Fibroblast of the aortic adventitia (primary cell): ENCODE measurements at places on chromosomes 12 and 14.

DNA sequence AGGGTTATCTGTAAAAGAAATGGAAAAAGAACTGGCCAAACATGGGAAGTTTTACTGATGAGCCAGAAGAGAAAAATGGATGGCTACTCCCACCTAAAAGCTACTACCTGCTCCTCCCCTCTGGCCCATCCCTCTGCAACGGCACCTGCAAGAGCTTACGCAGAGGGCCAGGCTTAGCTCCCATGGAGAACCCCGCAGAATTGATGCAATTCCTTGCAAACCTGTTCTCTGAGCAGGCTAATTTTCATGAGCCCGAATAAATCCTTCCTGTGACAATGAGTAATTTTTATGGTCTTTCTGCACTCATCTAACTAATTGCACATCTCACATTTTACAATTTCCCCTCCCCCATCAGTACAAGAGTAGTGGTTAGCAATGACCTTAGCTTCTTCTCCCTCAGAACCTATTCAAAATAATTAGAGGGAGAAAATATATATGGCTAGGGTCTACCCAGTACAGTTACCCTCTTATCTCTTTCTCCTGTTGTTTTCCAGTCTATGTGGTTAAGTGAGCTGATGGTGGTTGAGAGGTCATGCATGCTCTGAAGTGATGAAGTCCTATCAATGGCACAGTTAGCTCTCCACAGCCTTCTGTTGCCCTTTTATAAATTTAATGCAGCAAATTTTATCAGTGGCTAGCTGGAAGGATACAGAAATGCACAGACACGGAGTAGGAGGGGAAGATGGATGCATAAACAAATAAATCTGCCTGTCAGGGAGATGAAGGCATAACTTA, 67.7 kb upstream of the NTF3 start:
- DNase-seq: no peak

- DNase-seq: no peak
These were observed 49.8 kb downstream of the EID3 start for GRCh38 chr12:104353012-104353981.

DNA sequence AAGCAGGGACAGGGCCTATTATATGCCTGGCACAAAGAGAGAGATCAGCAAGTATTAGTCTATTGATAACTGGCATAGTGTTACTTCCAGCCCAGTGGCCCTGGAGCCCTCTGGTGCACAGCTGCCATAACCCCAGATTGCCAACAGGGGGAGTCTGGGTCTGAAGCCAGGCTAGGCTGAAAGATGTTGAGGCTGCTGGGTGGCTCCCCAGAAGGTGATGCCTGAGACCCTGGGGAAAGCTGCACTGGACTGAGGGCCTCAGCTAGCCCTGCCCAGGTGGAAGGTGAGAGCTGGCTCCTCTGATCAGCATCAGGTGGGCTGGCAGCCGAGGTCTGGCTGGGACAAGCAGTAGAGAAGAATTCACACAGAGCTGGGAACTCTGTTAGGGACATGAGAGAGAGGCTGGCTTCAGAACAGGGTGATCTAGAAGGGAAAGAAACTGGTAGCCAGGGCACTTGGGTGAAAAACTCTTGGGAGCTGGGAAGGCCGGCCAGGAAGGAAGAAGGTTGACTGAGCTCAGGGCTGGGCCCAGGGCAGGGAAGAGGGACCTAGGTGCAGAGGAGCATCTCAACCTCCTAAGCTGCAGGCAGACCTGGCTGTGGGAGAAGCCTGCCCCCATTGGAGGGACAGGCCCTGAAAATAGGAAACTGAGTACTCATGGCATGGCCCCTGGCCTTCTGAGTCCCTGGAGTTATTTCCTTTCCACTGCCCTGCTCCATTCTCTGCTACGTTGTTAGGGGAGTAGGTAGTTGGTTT, 3.9 kb downstream of the GZMH start:
- DNase-seq: no peak

DNA sequence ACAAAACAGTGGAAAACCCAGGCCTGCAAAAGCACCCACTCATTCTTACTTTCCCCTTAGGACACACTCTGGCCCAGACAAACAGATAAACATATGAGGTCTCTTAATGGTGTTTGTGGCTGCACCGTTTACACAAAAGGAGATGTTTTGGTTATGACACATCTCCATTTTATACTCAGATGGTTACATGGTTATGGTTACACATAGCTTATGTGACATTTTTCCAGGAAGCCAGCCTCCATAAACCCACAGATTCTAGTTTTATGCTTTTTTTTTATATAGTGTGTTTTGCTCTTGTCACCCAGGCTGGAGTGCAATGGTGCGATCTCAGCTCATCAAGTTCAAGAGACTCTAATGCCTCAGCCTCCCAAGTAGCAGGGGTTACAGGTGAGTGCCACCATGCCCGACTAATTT, 3.5 kb upstream of the KLRD1 start:
- DNase-seq: peak; percentile 3

DNA sequence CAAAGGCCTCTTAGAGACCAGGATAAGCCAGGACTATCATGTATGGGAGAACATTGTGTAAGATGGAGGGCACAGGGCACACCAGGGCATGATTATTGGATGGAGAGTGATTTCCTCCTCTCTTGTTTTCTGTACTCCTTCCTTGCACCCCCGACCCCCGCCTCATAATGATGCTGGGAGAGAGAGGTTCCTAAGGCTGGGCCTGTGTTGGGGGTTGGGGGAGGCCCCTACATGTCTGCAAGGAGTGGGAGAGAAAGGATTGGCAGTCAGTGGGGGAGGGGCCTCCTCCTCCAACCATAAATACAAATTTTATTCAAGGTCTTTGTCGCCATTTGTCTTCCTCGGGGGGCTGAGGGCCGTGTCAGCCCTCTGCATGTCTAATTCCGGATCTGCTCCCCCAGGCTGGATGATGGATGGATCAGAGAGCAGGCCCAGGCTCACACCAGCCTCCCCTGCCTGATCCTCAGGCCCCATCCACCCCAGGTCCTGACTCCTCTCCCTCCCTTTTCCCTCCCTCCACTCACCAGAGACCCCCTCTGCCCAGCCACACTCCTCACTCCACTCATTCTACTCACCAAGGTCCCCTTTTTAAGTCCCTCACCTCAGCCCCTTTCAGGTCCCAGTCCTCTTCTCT, 2.0 kb upstream of the C1QL4 start:
- DNase-seq: no peak

GRCh38 chr12:127162307-127162706, 1104.7 kb upstream of the TMEM132C start:
- DNase-seq: no peak

DNA sequence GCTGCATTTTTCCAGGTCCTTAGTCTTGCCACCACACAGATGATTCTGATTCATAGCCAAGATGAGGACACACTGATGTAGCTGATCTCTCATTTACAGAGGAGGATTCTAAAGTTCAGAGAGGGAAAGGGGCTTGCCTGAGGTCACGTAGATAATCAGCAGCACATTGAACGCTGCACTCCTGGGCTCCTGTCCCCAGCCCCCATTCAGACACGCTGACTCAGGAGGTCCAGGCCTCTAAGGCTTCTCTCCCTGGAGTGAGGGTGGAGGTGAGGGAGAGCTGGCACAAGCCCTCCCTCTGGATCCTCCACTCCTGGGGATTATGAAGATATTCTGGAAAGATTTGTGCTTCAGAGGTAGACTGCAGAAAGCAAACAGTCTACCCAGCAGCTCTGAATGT, 10.3 kb downstream of the NFATC4 start:
- no peak for DNase-seq

- DNase-seq: no peak
These were observed 560.5 kb downstream of the BCL11B start for GRCh38 chr14:98711453-98711852.

DNA sequence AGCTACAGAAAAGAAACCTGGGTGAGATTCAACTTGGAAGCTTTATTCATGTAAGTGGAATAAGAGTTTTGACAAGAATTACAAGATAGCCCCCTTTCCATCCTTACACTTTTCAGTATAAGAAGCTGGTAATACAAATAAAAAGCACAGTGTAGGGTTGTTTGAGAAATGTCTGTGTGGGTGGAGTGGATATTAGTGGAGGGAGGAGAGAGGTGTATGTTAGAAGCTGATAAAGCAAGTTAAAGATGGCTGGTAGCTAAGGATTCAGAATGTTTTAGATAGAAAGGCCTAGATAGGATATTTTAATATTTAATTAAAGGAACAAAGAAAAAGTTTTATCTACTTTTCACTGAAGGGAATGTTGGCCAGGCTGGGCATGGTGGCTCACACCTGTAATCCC, 12.5 kb downstream of the CFAP54 start:
- no peak for DNase-seq

GRCh38 chr14:28783664-28784063, 17.1 kb downstream of the FOXG1 start:
- DNase-seq: no peak

DNA sequence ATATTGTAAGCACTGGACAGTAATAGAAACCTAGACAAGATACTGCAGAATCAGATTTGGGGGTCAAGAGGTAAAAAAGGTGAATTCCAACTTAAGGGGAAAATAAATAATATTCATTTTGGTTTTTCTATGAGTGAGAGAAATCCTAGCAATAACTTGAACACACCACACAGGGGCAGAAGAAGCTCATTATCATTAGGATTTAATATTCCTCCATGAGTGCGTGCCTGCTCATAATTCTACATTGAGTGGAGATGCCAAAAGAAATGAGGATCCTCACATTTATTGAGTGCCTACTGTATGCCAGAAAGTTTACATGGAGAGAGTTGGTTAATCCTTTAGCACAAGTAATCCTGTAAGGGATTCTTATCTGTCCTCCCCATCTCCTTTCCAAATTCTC, 40.5 kb upstream of the C14orf132 start:
- DNase-seq: peak; percentile 71

DNA sequence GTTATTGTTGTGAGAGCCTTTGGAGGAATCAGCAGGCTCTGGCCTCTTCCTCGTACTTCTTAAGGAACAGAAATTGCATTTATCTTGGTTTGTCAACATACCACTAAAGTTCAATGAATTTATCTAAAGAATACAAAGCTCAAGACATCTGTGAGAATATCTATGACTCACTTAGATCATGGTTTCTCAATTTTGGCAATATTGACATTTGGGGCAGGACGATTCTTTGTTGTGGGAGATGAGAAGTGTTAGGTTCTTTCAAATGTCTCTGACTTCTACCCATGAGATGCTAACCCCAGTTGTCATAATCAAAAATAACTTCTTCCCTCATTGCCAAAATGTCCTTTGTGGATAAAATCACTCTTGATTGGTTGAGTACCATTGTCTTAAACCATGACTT, 1190.3 kb downstream of the GALC start:
- DNase-seq: peak; percentile 59

- no peak for DNase-seq
These were observed 188.9 kb upstream of the BTG1 start for GRCh38 chr12:92334552-92334951.

DNA sequence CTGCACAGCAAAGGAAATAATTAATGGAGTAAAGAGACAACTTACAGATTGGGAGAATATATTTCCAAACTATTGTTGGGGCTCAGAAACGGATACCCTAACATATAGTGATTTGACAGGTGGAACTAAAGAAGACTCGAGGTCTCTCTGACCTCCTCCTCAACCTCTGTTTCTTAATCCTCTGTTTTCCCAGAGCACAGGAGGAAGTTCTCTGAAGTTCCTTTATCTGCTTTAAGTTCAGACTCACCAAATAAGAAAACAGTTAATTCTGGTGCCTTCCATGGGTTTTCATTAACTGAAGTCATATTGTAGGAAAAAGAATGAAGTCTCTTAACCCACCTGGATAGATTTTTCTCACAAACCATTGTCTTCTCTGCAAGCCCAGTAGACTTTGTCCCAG, 29.2 kb downstream of the CLEC2D start:
- no peak for DNase-seq

DNA sequence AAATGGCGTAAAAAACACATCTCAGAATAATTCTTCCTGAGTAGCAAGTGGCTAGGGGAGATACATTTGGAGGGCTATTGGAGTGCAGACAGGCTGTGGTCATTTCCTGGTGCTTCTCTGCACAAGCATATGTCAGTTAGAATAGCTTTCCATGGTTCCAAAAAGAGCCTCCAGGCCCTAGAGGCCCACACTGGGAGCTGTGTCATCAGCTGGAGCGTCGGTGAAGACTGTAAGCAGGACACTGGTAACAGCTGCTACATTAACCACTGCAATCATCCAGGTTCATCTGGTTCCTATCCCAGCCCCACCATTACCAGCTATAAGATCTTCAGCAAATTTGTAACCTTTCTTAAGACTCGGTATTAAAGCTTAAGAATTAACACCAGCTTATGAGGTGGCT, 31.7 kb upstream of the APPL2 start:
- no peak for DNase-seq

DNA sequence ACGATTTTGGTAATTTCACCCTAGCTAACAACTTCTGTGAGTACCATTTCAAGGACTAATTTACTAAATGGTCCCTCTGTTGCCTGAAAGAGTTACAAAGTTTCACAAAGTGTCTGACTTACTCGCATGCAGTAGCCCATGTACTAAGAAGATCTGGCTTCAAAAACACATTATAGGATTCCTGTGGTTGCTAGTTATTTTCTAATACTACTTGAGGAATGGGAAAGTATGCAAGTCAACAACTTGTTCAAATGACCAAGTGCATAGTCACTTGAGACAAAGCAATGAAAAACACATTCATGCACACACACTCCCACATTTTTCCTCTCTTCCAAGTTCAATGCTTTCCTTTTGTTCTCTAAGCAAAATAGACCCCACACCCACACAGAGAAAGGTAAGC, 219.7 kb upstream of the TMPO start:
- DNase-seq: no peak
